ENCODE measurements at places on chromosomes 12 and 14.

GRCh38 chr12:79435742-79436141 is 255.0 kb downstream of the PAWR start:
- no peak for DNase-seq

DNA sequence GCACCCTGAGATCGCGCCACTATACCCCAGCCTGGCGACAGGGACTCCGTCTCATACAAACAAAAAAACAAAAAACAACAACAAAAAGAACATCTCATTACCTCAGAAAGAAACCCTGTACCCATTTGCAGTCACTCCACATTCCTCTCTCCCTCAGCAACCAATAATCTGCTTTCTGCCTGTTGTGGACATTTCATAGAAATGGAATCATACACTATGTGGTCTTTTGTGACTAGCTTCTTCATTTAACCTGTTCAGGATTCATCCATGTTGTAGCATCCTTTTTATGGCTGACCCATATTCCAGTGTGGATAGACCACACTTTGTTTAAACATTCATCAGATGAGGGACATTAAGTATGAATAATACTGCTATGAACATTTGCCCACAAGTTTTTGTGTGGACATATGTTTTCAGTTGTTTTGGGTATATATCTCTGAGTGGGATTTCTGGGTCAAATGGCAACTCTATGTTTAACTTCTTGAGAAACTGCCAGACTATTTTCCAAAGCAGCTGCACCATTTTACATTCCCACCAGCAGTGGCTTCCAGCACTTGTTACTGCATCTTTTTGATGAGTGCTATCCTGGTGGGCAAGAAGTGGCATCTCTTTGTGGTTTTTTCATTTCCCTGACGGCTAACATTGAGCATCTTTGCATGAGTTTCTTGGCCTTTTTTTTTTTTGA is 5.9 kb upstream of the RCOR1 start:
- no peak for DNase-seq

- no peak for DNase-seq
Observed at GRCh38 chr12:79326663-79327062, 364.1 kb downstream of the PAWR start.

DNA sequence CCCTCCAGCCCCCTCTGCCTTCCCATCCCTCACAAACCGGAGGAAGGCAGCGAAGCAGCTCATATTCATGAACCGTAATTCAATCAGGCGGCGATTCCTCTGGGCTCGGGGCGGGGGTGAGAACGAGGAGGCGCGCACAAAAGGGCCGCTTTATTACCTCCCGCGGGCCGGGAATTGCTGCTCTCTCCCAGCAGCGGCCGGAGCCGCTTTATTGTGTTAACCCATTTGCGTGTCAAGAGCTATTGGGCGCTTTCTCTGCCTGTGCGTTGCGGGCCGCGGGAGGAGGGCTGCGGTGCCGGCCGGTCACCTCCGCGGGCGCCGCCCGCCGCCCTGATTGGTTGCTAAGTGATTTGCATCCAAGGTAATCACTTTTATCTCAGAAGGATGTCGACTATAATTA is 4.8 kb downstream of the FAM222A start:
- DNase-seq: no peak

- DNase-seq: no peak
Observed at GRCh38 chr12:111444925-111445725, 39.4 kb downstream of the SH2B3 start.

GRCh38 chr14:95432144-95433093 is 84.0 kb downstream of the SYNE3 start:
- DNase-seq: no peak

DNA sequence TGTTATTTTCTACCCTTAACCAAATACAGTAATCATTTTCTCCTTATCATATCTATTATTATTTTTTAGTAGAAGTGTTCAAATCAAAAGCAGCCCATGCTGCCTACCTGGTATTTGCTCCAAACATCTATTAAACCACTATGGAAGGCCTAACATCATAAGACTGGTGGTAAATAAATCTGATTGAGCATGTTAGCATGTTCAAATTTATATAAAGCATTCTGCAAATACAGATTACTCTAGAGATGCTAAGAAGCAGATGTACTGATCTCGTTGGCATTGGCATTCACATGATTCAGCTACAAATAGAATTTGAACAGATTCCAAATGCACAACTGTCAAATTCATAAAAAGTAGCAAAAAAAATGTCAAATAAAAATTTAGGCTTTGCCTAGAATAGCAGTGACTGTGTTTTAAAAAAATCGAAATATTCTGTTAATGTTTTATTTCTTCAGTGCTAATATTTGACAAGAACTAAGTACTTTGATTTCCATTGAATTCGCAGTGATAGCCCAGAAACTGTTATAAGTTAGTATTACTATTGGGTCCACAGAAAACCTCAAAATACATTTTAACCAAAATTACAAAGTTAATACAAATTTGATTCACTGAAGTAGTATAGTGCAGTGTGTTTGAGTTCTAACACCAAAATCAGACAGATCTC is 9.4 kb upstream of the OSBPL8 start:
- DNase-seq: no peak

DNA sequence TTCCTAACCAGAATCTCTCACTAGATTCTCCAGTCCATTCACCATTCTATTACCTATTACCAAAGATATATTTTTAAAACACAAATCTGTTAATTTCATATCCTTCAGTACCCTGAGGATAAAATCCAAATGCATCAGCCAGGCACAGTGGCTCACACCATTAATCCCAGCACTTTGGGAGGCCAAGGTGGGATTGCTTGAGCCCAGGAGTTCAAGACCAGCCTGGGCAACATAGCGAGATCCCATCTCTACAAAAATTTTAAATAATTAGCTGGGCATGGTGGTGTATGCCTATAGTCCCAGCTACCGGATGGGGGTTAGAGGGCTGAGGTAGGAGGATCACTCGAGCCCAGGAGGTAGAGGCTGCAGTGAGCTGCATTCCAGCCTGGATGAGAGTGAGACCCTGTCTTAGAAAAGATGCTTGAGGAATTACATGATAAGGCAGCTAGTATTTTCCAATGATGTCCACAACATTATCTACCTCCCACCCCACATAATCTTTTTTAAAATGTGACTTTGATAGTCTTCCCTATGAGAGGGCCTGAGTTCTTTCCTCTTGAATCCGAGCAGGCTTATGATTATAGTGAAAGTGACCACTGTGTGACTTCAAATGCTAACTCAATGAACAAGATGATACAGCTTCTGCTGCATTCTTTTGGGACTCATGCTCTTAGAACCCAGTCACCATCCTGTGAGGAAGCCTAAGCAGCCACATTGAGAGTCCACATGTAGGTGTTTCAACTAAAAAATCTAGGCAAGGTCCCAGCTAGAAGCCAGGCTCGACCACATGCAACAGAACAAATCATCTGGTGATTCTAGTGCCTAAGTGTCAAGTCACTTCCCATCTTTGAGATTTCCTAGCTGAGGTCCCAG is 18.0 kb downstream of the HECTD1 start:
- no peak for DNase-seq

GRCh38 chr14:74638066-74638465 is 26.0 kb upstream of the LTBP2 start:
- no peak for DNase-seq

DNA sequence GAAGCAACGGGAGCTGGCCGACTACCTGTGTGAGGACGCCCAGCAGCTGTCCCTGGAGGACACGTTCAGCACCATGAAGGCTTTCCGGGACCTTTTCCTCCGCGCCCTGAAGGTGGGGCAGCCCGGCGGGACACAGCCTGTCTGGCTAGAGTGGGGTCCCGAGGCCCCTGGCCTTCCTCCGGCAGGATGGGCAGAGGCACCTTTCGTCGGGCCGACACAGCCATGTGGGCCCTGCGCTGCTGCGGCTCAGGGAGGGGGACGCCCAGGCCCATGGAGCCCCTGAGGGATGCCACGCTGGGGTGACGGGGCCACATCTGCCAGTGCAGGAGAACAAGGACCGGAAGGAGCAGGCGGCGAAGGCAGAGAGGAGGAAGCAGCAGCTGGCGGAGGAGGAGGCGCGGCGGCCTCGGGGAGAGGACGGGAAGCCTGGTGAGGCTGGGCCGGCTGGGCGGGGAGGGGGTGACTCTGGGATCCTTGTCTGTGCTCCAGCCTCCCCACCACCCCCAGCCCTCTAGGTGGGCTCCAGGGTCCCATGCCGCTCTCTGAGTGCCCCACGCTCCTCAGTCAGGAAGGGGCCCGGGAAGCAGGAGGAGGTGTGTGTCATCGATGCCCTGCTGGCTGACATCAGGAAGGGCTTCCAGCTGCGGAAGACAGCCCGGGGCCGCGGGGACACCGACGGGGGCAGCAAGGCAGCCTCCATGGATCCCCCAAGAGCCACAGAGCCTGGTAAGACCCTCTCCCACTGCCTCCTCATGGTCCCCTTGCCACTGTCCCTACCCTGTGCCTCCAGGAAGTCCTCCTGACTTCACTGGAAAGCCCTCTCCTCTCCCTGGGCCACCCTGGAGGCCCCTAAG is 10.9 kb upstream of the ADSS1 start:
- DNase-seq: no peak

- no peak for DNase-seq
Observed at GRCh38 chr14:60087668-60088067, 4.1 kb upstream of the PCNX4 start.

DNA sequence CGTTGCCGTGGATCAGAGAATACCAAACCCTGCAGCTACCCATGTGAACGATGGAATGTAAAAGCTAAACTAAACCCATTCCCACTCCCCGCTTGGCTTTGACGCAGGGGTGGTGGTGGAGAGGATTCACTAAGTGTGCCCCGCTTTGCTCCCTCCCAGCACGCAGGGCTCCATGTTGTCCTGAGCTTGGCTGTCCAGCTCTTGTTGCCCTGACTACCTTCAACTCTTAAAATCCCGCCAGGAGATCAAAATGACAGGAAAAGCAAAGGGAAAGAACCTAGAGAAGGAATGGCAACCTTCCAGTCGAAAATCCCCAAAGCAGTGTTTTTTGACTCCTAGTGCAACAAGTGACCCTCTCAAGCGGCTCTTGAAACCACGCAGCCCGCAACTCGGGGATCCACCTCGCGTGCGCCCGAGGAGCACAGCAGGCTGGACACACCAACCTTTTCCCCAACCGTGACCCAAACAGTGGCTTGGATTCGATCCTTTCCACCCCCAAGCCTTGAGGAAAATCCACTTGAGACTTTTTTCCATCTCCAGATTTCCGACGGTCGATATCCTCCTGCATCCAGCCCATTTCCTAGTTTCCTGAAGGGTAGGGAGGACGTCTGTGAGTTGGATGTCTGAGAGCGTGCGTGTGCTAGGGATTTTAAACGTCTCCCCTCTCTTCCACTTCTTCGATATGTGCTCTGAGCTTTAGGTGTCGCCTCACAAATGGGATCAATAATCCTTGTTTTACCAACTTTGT is 1.4 kb downstream of the SYT10 start:
- no peak for DNase-seq

GRCh38 chr12:11855983-11856374 is 206.5 kb downstream of the ETV6 start:
- DNase-seq: no peak

- DNase-seq: peak; percentile 31
Observed at GRCh38 chr12:109110988-109111495, 5.3 kb upstream of the ACACB start.

DNA sequence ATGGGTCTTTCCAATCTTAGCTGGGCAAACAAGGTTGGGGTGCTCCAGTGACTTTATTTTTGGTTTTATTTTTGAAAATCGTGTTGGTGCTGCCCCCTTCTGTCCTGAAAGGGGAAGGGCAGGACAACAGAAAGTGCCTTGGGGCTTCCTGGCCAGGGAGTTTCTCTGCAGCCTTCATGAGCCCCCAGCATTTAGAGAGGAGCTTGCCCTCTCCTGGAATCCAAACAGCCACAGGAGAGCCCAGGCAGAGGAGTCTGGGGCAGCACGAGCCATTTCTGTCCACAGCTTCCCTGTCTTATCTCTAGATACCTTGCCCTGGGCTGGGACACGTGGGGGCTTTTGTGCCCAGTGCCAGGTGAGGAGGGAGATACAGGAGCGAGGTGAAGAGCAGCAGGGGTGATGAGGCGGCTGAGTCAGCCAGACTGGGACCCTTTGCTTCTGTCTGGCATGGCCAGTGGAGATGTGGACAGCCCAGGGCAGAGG is 4.4 kb upstream of the C1RL start:
- DNase-seq: no peak

DNA sequence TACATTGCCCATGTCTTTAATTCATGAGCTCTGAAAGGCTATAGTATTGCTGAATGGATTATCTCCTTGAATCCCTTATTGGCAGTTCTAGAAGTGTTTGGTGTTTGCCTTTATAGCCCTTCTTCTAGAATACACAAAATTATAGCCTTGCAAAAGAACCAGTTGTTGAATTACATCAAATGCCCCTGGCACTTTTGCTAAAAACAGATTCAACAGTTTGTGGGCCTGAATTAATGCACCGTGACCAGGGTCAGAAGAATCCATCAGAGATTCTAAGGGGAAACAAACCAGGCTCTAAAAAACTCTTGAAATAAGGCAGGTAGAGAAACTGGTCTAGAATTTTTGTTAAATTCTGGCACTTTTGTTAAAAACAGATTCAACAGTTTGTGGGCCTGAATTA is 197.8 kb downstream of the SOX5 start:
- DNase-seq: no peak

GRCh38 chr12:33184161-33184560 is 255.5 kb downstream of the SYT10 start:
- DNase-seq: no peak

DNA sequence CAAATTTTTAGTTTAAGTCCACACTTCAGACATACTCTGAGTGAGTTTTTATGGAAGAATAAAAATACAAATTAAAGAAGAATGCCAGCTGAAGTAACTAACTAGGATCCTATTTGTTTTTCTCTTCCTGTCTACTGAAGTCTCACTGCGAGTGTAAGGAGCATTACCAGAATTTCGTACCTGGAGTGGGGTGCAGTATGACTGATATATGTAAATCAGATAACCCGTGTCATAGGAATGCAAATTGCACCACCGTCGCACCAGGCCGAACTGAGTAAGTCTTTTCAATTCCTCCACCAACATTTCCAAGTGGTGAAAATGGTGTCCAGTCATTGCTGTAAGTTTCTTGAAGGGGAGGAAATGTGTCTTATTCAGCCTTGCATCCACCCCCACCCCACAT is 52.9 kb downstream of the STAB2 start:
- DNase-seq: no peak

- no peak for DNase-seq
Observed at GRCh38 chr14:55313480-55313879, 42.3 kb downstream of the FBXO34 start.
